ENCODE measurements at places on chromosomes 12 and 14.

DNA sequence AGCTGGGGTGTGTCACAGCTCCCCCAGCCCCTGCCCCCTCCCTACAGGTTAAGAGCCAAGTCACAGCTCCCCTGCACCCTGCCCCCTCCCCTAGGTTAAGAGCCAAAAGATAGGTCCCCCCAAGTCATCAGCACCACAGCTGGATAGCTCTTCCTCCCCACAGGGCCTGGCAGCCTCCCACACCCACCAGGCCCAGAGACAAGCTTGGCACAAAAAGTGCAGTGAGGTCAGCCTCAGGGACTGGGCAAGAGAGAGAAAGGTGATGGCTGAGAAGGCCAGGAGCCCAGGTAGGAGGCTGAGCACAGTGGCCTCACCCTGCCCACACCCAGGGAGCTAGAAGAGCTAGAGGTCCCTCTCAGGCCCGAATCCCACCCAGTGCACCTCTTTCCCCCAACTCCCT, 8.7 kb downstream of the ITGA7 start:
- H3K27me3 ChIP-seq: no peaks in the 10 kb centered on the region
- H3K4me3 ChIP-seq: no peak overlapping the region
- H3K4me1 ChIP-seq: no peaks in the 10 kb centered on the region
- H3K27ac ChIP-seq: no peak overlapping the region
- no peaks in the 10 kb centered on the region for H3K36me3 ChIP-seq
- DNase-seq: no peak

DNA sequence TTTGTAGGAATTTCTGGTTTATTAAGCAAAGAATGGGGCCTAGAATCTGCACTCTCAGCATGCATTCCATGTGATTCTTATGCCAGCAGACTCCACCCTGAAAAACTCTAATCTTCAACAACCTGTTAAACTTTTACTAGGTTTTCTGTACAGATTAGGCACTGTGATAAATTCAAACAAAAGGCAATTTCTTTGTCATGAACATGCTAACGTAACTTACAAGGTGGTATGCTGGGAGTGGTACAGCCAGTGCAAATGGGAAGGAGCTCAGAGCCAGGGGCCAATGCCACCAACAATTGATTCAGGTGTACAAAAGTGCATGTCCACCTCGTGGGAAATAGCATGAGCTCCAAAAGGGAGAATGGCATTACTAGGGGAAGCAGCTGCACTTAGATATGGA, 83.0 kb downstream of the PPFIBP1 start:
- H3K4me1 ChIP-seq: no peaks in the 10 kb centered on the region
- H3K27me3 ChIP-seq: no peaks in the 10 kb centered on the region
- H3K27ac ChIP-seq: no peak overlapping the region
- no peak for DNase-seq
- no peaks in the 10 kb centered on the region for H3K36me3 ChIP-seq

- no peak overlapping the region for H3K4me3 ChIP-seq
- H3K4me1 ChIP-seq: no peaks in the 10 kb centered on the region
These were observed 18.0 kb upstream of the MYO1H start for GRCh38 chr12:109329686-109330085.

GRCh38 chr12:51020448-51021182, 5.6 kb downstream of the SLC11A2 start:
- peaks cover 9% of the 10 kb centered on the region for H3K4me1 ChIP-seq
- H3K27ac ChIP-seq: no peak overlapping the region
- no peaks in the 10 kb centered on the region for H3K36me3 ChIP-seq
- H3K4me3 ChIP-seq: no peak overlapping the region
- no peaks in the 10 kb centered on the region for H3K27me3 ChIP-seq
- DNase-seq: no peak

DNA sequence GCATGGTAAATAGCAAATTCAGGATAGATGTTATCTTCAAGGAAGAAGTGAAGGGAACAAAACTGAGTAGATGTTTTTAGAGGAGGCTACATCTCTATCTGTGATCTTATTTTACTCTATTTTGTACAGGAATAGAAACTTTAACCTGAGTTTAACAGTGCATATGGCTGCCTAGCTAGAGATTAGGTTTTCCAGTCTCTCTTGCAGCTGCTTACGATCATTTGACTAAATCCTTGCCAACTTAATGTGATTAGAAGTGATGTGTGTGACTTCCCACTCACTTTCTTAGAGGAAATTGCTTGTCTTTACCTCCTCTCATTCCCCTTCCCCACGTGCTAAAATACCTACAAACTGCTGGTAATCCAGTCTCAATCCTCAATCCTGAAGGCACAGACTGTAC, 26.5 kb upstream of the SLC15A5 start:
- no peak overlapping the region for H3K4me3 ChIP-seq
- no peaks in the 10 kb centered on the region for H3K4me1 ChIP-seq
- H3K27ac ChIP-seq: no peak overlapping the region
- no peaks in the 10 kb centered on the region for H3K36me3 ChIP-seq

DNA sequence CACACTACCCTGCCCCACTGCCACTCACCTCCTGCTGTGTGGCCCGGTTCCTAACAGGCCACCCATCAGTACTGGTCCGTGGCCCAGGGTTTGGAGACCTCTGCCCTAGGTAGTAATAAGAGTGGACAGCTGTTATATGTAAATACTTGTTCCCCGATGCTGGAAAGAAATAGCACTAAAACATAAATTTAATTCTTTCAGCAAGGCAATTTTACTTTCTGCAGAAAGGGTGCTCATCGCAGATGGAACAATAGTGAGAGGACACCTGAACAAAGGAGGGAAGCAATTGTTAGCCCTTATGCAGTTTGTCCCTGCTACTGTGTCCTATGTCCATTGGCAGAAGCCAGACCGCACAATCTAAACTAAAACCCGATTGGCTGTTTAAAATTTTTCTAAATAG, 5.9 kb upstream of the CYP46A1 start:
- no peak overlapping the region for H3K4me3 ChIP-seq
- peaks cover 5% of the 10 kb centered on the region for H3K4me1 ChIP-seq
- H3K27ac ChIP-seq: no peak overlapping the region

Measured in Peyer's patch (tissue), 4 donors.